ENCODE measurements at places on chromosomes 3 and 15.

- DNase-seq, result no peak
Observed at GRCh38 chr15:66014022-66014421, 144.7 kb downstream of the RAB11A start.

- no peak for DNase-seq
Observed at GRCh38 chr15:73915082-73915481, 11.2 kb upstream of the LOXL1 start.

DNA sequence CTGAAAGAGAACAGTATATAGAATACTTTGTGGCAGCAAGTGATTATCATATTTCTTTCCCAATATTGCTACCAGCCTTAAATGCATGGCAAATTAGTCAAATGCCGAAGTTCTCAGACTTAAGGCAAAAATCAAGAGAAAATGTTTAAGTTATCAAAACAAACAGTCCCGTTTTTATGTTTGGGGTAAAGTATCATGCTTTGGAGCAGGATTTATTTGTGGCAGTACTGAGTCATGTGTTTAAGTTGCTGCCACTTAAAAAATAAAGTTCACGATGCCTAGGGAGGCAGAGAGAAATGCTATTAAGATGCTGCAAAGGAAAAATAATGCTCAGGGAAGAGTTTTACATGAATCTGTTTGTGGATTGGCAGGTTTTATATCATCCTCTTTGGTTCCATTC is 417.4 kb upstream of the MDFIC2 start:
- no peak for DNase-seq

GRCh38 chr15:70526974-70527325 is 236.4 kb downstream of the UACA start:
- DNase-seq, result no peak

- no peak for DNase-seq
Observed at GRCh38 chr15:97623091-97623661, 337.3 kb upstream of the ARRDC4 start.

DNA sequence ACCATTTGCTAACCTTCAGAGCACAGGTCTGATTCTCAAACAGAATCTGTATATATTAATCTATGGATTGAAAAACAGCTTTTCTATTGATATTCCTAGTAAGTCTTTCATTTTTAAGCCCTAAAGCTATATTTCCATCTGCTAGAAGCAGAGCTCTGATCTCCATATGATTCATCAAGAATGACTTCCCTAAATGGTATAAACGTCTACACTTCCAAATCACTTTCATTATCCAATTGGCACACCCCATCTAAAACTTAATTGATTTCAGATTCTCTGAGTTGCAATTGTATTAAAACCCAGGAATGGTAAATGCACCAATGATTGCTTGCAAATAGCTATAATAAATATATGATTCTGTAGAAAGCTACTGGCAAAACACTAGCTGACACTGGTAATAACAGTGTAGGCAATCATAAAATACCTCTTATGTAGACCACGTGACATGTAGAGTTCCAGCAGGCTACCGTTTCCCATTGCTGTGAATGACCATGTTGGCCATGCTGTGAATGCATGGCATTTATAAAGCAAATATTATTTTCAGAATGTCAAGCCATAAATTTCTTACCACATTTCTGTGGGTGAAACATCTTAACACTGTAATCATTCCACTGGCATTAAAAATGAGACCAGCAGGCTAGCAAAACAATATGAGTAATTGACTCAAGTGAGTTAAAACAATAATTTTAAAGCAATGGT is 226.0 kb downstream of the ZMAT3 start:
- DNase-seq, result peak; percentile 10

DNA sequence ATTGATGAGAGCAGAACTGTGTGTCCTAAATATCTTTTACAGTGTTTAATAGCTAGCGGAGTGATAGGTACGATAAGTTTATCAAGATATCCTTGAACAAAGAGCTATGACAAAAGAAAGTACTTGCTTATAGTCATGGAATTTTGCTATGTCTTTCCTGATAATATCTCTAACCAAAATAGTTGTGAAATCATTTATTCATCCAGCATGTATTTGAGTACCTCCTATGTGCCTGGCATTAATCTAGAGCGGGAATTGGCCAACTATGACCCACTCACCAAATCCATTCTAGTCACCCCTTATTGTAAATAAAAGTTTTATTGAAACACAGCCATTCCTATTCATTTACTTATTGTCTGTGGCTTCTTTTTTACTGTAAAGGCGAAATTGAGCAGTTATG is 46.6 kb downstream of the ZFAND6 start:
- DNase-seq, result peak; percentile 17

DNA sequence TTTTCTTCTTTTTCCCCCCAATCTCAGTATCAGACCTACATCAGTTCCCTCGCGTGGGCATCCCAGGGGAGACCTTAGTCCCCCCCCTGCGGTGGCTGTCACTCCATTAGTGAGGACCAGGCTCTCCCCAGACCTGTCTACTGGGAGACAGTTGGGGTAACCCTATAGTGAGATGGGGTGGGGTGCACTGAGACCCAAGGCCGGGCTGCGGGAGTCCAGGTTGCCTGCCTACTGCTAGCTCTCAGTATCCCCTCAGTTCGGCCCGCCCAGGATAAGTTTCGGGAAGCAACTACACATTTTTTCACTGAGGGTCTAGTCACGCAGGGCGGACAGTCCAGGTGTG is 671 bp upstream of the DCUN1D1 start:
- DNase-seq, result no peak

DNA sequence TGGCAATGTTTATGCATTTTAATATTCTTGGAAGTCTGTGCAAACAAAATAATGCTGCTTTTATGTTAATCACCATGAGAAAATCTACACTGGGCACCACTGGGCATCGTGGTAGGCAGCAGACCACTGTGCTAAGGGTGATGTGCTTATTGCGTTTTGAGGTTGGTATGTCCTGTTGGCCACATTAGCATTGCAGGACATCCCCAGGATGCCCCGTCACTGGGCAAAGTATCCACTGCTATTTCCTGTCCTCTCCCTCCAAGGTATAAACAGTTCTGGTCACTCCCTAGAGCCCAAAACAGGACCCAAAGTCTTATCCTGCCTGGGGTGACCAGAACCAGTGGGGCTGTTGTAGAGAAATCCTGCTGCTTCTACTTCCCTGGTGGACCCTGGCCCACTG is 284.2 kb upstream of the ROPN1 start:
- DNase-seq, result no peak

DNA sequence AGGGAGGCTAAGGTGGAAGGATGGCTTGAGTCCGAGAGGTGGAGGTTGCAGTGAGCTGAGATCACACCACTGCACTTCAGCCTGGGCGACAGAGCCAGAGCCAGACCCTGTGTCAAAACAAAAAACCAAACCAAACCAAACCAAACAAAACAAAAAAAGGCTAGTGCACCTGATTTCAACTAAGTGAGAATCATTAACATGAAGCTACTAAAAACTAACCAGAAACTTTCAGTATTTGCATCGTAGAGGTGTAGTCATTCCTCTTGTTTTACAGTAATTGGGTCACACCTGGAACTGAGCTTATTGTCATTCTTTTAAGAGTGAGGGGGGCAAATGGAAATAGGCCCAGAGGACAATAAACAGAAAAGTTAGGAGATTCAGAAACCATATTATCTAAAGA is 58.5 kb downstream of the ST6GAL1 start:
- no peak for DNase-seq

DNA sequence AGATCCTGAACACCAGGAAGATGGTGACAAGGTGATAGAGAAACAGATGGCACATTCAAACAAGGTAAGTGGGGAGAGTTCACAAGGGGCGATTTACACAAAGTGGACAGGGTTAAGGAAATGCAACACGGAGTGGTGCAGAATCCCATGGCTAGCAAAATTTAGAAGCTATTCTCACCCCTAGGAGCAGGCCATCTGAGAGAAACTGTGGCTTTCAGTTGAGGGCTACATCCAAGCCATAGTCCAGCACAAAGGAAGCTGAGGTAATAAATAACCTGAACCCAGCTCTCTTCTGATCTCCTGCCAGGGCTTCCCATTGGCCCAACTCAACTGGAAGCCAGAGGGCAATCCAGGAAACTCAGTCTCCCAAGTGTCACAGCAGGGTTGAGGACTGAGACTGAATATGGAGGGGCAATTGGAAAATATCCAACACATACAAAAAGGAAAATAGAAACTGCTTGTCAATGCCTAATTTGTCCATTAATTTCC is 1.2 kb upstream of the ZNF445 start:
- DNase-seq, result no peak

DNA sequence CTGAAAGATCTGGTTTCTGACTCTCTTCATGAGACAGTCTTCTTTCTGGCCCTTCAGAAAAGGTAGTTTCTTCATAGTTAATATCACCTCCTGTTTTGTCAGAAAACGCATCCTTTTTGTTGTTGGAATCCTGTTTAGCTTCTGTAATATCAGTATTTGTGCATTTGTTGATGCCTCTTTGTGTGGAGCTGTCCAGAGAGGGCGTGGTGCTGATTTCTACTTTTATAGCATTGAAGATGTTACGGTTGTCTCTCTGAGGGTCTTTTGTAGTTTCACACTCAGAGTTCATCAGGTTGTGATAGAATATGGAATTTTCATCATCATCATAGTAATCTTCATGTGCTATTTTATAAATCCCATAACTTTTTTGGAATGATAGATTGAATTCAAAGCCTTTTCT is 8.9 kb downstream of the GPR149 start:
- no peak for DNase-seq

GRCh38 chr15:23647001-23647295 is 719 bp downstream of the MAGEL2 start:
- DNase-seq, result no peak

DNA sequence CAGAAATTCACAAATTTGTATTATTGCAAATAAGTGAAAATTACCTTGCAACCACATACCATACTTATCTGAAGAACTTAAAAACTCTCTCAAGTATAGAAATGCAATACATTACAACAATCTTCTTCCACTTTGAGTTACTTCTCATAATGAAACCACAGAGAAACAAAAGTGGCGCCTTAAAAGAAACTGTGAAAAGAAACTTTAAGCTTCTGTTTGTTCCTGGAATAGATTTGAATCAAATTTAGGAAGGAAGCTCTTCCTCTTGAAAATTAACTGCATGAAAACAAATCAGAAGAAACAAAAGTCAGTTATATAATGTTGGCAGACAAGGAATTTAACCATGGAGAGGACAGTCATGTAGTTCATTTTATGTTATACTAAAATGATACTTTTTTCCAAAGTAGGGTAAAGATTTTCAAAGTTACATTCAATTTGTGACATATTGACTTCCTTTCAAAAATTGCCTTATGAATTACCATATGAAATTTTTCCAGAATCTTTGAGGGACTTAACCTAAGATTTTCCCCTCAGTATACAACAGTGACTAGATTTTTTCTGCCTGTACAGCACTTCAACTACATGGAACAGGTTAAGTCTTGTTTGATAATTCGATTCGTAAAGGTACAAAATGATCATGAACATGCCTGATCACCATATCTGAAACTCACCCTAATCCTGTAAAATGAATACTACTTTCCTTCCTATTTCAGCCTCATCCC is 57.6 kb upstream of the TNFSF10 start:
- no peak for DNase-seq

DNA sequence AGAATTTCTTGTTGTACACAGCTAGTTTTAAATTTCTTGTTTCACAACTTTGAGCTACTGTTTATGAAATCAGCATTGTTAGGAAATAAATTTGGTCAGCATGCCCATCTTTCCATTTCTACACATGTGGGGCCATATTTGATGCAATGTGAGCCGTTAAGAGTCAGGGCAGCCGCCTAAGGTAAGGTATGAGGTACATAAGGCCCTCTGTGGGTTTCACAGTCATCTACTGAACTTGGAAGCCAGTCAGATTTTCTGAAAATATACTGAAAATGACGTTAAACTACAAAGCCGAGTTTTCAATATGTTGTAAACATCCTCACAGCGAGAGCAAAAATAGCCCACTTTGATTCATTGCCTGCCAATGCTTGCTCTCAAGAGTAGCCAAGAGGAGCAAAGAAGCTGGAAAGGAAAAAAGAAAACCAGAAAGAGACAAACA is 94.7 kb upstream of the PDZRN3 start:
- peak; percentile 28 for DNase-seq

DNA sequence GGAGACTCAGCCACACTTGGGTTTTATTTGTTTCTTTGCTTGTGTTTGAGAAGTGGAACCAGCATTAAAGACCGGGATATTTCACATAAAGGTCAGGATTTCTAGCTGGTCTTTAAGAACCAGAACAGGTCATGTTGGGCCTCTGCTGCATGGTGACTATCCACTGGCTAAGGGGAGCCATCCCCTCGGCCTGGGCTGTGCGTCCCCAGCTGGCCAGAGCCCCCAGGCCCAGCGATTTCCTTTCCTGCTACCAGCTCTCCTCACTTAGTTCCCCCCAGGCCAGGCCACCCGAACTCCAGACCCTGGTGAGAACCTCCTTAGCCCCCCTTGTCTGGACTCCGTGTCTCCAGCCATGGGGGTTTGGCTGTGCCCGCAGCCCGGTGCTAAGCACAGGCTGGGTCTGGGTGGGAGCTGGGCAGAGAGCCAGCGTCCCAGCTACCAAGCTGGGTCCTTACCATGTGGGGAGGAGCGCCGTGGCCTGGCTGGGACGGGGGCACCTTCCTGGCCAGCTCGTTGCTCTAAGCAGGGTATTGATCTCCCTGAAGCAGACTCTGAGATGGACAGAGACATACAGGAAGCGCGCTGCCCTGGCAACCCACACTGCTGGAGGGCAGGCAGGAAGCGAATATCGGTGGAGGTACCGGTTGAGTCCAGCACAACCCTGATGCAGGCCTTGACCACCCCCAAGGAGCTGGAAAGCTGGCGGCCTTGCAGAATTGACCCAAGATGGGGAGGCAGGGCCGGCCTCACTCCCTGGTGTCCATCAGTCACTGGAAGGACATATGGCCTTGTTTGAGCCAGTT is 49.4 kb downstream of the KLF15 start:
- no peak for DNase-seq

- DNase-seq, result no peak
Observed at GRCh38 chr3:162538906-162539305, 1042.3 kb downstream of the OTOL1 start.

GRCh38 chr3:132187746-132188145 is 129.5 kb upstream of the ACP3 start:
- DNase-seq, result no peak

GRCh38 chr15:88391006-88391405 is 76.2 kb downstream of the MRPL46 start:
- DNase-seq, result no peak

DNA sequence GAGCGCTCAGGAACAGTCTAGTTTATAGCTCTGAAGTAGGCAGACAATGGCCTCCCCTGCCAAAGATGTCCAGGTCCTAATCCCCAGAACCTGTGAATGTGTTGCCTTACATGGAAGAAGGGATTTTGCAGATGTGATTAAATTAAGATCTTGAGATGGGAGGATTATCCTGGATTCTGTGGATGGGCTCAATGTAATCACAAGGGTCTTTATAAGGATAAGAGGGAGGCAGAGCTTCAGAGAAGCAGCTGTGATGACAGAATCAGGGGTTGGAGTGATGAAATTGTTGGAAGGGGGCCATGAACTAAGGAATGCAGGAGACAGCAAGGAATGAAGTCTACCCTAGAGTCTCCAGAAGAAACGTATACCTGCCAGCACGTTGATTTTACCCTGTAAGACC is 14.0 kb upstream of the GK5 start:
- no peak for DNase-seq

DNA sequence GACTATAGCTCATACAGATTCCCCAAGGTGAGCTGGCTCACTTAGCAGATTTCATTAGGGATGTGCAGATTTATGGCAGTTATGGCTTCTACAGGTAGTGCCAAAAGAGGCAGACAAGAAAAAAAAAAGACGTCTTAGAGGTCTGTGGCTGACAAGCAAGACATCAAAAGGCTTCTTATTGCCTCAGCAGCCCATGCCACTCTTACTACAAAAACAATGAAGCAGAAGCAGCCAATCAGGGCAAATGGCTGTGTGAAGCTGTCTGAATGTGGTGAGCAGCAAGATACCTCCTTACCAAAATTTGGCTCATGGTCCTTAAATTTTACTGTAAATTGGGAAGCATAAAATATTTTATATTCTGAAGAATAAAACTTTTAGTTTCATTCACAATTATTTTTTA is 557.5 kb upstream of the GOLIM4 start:
- DNase-seq, result no peak
